IMR-90 (cell line): ENCODE measurements at places on chromosomes 3 and 15.

GRCh38 chr3:197406266-197406665 lies 107.9 kb upstream of the DLG1 start:
- DNase-seq: no peak

DNA sequence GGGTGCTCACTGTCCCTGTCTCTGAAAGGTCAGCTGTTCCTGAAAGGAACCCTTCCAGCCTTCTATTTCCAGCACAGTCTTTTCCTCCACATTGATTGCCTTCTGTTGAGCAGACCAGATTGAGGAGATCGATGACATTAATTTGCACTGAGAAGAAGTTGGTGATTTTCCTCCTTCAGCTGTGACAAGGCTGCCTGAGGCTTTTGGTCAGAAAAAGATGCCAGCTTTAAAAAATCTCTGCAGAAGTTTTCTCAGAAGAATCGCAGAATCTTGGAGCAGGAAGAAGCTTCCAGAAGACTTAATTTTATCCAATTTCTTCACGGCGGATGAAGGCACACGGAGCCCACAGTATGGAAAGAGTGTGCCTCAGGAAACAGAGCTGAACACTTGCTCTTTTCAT lies 112.8 kb downstream of the FAM43A start:
- DNase-seq: no peak

DNA sequence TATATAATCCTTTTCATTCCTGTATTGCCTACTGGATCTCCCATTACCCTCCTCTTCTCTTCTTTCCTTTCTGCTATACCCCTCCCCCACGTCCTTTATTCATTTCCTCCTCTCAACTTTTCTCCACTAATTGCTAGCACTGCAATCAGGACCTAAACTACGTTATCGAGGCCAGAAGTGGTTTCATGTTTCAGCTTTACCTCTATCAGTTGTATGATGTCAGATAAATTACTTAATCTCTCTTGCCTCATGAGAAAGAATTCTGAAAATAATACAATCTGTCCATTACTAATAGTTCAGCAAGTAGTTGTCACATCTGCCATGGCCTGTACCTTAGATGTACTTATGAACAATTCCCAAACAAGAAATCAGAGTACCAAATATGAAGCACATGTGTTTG lies 10.6 kb downstream of the POPDC2 start:
- DNase-seq: peak; percentile 61

DNA sequence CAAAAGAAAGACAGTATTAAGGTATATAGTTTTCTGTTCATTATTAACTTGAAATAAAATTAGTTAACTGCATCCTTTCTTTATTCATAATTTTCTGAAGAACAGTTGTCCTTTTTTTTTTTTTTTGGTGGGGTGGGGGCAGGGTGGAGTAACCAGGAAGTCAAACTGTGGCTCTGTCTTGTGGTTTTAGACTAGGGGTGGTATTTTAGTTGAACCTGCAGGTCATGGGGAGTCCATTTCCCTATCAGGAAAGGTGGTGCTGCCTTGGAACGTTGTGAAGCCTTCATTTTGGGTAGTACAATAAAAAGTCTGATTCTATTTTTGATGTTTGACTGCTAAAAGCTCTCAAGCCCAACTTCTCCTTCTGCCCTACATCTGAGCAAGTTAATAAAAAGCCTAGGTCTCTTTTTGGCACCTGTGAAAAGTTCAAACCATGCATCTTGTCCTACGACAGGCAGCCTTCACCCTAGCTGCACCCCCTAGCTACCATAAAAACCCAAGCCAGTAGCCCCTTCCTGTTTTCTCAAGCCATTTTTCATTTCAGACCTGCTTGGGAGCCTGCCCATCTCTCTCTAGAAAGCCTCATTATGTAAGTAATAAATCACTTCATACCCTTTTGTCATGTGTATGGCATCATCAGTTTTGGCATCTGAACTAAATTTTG lies 31.2 kb upstream of the RIOX2 start:
- DNase-seq: no peak

GRCh38 chr3:45612138-45612537 lies 17.6 kb downstream of the LIMD1 start:
- DNase-seq: no peak

GRCh38 chr3:39126532-39127071 lies 19.1 kb downstream of the TTC21A start:
- peak; percentile 65 for DNase-seq

DNA sequence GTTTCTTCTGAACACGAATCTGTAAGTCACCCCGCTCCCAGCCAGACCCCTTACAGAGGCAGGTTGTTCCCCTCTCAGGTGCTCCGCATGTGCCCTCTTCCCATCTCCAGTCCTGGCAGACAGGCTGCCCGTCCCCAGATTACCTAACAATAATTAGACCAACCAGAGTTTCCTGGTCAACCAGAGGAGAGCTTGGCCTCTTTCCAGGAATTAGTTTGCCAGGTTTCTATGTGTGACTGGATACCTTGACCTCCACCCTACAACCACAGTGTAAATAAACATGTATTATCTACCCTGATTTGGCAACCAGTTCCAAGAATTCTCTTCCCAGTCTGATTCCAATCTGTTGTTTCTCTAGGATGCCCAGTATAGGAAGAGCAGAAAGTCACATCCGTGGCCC lies 178.0 kb upstream of the UMPS start:
- peak; percentile 4 for DNase-seq

DNA sequence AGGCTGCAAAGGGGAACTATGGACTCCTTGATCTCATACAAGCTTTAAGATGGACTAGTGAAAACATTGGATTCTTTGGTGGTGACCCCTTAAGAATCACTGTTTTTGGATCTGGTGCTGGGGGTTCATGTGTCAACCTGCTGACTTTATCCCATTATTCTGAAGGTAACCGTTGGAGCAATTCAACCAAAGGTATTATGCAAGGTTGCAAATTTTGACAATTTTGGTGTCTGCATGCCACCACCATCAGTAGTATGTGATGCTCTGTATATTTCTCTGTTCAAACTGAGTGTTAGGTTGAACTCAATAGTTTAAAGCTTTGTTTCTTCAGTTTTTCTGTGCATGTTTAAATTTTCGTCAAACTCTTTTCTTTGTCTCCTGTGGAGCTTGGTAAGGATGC lies 583.8 kb upstream of the NAALADL2 start:
- no peak for DNase-seq

DNA sequence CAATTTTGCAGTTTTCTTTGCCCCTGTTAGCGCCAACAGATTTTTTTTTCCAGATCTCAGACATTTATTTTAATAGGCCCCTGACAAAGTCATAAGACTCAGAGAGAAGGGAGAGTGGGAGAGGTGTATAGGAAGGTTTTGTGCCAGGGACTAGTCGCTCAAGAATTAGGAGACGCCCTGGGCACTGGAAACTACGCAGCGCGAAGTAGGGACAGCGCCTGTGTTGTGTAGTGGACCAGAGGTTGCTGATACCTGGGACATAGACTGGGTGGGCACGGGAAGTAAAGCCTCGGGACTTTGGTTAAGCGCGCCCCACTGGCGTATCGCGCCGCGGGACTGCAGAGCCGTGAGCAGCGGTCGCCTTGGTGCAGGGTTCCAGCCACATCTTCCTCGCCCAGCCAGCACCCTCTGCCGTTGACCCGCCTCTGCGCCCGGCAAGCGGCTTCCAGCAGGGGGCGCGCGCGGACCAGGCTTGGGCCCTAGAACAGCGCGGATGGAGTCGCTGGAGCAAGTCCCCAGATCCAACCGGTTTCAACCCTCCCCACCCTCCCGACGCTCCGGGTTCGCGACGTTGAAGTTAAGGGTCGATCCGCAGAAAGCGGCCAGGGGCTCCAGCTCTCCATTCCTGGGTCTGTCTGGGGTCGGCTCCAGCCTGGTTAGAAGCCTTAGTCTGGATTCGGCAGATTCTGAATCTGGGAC lies 3.0 kb upstream of the ISLR2 start:
- peak; percentile 75 for DNase-seq

DNA sequence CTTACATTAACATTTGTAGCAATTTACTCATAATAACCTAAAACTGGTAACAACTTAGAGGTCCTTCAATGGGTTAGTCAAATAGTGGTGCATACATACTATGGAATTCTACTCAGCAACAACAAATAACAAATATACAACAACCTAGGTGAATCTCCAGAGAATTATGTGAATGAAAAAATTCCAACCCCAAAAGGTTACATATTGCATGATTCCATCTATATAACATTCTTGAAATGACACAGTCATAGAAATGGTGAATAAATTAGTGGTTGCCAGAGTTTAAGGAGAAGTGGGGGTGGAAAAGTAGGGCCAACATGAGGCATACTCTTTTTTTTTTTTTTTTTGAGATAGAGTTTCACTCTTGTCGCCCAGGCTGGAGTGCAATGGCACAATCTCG lies 12.7 kb upstream of the SNTN start:
- no peak for DNase-seq

DNA sequence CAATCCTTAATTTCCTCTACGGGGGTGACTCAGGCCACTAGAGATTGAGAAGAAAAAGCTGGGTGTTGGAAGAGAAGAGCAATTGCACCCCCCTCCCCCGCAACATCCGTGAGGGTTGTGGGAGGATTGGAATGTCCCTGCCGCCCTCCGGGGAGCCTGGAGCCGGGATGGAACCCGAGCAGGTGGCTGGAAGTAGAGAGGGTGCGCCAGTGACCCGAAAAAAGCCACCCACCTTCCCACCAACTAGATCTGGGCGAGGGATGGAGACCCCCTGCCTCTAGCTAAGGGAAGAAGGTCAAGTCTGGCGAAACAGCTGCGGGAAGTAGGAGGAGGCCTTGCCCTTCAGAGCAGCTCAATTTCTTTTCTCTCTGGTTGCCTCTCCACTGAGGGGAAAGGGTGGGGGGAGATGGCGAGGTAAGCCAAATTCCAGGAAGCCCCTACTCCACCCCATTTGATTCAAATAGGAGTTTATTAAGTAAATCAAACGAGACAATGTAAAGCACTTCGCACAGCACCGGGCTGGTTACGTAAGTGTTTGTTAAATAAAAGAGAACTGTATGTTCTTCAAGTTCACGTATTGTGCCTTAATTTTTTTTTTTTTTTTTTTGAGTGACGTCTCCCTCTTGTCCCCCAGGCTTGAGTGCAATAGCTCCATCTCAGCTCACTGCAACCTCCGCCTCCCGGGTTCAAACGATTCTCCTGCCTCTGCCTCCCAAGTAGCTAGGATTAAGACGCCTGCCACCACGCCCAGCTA lies 1.1 kb upstream of the WWTR1 start:
- DNase-seq: no peak

DNA sequence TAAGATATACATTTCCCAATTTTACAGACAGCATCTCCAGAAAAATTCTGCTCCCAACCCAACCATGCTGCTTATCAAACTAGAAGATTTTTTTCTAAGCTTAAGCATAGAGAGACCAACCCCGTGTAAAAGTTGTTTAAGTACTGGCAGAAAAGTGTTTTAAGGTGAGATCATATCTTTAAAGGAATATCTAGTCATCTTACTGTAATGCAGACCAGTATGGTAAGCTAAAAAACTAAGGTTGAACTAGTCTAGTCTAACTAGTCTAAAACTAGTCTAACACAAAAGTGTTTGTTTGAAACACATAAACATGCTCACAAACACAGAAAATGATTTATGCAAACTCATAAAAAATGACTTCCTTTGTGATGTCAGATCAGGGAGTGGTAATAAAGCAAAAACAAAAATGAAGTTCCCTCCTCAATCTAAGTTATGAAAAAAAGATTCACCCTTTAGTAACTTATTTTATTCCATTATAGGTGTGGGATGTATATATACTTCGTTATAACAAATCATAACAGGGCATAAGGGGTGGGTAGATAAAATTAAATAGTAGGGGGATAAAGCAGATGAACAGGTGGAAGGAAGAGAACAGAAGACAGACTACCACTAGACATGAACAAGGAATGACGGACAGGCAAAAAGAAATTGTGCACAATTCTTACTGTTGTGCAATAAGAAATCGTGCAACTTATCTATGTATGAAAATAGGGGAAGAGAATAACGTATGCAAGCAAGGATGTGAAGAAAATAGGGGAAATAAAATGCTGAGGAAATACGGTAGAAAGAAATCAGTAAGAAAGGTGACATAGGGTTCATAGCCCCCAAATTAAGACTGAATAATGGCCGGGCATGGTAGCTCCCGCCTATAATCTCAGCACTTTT lies 10.0 kb downstream of the MYO5A start:
- peak; percentile 63 for DNase-seq

DNA sequence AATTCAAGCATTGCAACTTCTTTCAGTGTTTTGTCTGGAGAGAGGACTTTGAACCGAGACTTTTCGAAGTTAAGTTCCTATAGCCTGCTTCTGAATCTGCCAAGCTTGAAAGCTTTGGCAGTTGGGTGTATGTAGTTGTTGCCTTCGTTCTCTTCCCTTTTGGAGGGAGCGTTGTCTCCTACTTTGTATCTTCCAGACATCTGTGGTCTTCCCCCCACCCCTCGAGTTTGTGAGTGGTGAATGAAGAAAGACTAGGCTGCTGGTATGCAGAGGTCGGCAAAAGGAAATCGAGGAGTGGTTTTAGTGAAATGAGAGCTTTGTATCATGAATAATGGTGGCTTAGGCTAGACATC lies 1.3 kb downstream of the CTNNB1 start:
- peak; percentile 51 for DNase-seq

DNA sequence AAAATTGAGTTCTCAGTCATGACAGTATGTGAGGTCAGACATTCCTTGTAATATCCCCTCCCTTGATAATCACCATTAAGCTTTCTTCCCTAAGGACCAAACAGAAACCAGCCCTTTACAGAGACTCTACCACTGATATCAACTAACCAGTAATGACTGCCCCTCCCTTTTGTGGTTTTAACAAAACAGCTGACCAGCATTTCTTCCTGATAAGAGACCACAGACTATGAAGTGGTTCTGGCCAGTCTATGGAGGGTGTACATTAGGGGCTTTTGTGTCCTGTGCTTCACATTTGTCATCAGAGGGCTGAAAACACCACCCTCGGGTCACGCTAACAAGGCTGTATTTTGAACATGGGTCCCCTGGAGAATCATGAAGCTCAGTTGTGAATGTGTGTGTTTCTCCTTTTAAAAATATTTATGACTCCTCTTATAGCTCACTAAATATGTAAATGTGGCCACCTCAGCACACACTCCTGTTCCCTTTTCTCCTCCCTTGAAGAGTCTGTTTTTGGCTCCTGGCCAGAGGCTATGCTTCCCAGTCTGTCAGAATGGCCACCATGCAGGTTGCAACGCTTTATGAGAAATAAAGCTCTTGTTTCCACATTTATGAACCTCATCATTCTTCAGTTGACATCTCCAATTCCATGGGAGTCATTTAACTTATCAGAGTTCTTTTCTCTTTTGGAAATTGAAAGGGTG lies 239.3 kb downstream of the CPNE4 start:
- no peak for DNase-seq

- peak; percentile 19 for DNase-seq
Observed at GRCh38 chr3:9452417-9452816, 55.0 kb downstream of the SETD5 start.

- DNase-seq: no peak
Observed at GRCh38 chr15:74821790-74822158, 4.7 kb upstream of the CPLX3 start.
